ENCODE measurements at places on chromosomes 4 and X.

DNA sequence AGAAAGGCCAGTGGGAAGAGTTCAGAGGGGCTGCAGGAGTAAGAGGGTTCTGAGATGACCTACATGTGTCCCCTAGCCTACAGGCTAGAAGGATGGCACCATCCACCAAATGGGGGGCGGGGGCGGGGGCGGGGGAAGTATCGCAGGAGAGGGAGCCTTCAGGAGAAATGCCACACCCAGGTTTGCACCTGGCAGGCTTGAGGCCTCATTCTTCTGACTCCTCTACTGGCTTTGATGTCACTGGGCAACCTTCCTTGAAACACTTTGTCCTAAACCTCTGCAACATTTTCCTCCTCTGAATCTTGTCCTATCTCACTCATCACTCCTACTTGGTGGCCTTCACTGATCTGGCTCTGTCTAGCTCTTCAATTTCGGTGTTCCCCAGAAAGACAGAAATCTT is 24.0 kb downstream of the CD99L2 start:
- DNase-seq, result no peak

DNA sequence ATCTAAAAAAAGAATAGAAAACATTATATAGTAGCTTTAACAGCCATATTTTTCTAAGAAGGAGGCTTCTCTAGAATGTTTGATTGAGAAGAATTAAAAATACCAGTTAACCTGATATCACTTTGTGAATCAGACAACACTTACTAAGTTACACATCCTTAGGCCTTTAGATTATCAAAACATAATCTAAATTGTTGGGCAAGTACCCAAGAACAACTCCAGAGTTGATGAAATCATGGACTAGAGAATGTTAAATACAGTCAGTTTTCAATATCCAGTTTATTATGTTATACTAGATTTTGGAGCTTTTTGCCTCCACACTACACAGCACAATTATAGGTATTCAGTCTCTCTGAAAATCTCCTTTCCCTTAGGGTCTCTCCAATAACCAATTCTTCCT is 39.6 kb downstream of the ARL13A start:
- no peak for DNase-seq

DNA sequence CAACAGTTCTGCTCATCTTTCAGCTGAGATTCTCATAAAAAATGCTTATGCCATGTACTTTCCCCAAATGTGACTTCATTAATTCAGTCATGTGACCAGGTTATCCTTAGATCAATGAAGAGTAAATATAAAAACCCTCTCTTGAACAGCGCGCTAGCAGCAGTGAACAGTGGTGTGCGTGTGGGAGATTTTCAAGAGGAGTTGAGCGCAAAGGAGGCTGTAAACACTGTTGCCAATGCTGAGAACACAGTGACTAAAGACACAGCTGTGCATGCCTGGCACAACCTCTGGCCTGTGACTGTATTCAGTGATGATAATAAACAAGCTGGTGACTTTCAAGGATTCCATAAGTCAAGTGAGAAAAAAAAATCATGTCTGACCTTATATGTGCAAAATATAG is 25.1 kb downstream of the MSX1 start:
- no peak for DNase-seq

DNA sequence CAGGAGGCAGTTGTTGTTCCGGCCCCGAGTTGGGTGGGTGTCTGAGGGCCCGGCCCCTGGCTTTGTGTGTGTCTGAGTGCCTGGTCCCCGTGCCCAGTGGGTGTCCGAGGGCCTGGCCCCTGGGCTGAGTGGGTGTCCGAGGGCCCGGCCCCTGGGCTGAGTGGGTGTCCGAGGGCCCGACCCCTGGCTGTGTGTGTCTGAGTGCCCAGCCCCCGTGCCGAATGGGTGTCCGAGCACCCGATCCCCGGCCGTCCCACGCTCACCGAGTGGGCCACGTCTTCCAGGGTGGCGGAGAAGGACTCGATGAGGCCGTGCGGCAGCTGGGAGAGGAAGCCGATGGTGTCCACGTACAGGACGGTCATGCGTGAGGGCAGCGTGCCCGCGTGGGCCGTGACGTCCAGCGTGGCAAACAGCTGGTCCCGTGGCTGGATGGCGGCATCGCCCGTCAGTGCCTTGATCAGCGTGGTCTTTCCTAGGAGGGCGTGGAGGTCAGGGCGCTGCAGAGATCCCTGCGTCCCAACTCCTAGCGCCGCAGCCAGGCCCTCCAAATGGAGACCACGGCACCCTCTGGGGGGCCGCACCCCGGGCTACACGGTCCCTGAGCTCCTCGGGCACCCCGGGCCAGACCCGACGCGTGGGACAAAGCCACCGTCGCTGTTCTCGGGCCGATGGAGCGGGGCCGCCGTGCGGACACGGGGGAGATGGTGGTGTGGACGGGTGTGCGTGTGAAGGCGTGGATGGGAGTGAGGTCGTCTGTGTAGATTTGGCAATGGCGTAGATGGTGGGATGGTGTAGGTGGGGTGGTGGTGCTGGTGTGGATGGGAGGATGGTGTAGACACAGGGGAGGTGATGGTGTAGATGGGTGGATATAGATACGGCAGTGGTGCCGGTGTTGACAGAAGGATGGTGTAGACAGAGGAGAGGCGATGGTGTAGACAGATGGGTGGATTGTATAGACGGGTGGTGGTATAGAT is 7.2 kb downstream of the GTPBP6 start:
- no peak for DNase-seq

DNA sequence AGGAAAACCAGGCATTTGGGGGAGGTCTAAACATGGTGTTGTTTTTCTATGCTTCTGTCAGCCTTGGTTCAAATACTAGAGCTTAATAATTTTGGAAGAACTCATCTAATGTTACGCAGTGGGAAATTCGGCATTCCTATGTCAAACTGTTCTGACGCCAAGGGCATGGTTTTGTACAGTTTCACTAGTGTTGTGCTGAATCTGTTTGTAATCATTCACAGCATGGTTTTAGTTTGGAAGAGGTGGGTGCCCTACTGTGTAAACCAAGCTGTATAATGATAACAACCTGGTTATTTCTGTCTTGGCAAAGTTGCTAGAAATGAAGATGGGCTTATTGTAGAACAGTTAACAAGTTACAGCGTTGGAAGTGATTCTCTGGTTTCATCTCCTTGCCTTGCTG is 5.2 kb downstream of the DDX3X start:
- DNase-seq, result no peak

- DNase-seq, result no peak
Measured at GRCh38 chrX:55695227-55696018, 22.1 kb upstream of the RRAGB start.

DNA sequence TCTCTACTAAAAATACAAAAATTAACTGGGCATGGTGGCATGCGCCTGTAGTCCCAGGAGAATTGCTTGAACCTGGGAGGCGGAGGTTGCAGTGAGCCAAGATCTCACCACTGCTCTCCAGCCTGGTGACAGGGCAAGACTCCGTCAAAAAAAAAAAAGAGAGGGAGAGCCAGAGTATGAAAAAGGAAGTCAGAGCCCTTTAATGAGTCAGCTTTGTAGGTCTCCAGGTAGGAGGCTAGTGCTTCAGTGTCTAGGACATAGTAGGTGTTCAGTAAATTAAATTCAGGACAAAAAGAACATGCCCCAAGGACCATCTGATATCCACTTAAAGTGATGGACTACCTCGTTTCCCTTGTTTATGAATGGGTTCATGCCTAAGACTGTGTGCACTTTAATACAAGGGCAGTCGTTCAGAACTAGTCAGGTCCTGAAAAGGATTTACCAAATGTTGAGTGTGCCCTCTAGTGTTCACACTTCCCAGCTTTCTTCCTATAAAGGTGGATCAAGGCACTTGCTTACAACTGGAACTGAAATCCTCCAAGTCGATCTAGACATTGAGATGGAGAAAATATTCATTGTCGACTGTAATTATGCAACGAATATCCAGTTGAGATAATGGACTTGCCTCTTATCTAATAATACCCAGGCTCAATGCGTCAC is 29.0 kb downstream of the F9 start:
- peak; percentile 1 for DNase-seq

GRCh38 chr4:13982010-13982409 is 354.5 kb upstream of the BOD1L1 start:
- no peak for DNase-seq

GRCh38 chr4:126761947-126762662 is 870.7 kb upstream of the INTU start:
- DNase-seq, result no peak

DNA sequence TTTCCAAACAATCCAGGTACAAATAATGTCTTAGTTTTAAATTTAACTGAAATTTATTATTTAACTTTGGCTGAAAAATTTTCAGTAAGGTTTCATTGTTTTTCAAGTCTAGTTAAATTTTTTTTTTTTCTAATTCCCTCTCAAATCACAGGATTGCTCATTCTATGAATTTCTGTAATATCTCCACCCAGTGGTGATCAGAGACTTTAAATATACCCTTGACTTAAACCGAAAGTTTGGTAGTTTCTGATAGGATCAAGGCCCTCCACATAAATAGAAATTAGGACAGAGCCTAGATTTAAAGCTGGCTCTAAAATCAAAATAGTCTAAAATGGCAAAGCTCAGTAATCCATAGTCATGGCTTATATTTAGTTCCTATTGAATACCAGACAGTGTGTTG is 175.4 kb downstream of the TBCK start:
- DNase-seq, result no peak
